ENCODE measurements at places on chromosomes 12 and 14. TPM values are rescaled to one million over a fixed set of nuclear protein-coding genes. Genes with fewer than 3 reads are reported as not detected.

Gene RERG
- total RNA-seq: not detected

Gene APPL2
- 42.8 TPM for total RNA-seq

Gene SOX5
- total RNA-seq: not detected

Gene TTC9
- total RNA-seq: 17.2 TPM

Gene ADCY4
- total RNA-seq: 4.4 TPM

- no peak overlapping the region for H3K4me3 ChIP-seq
- no peak overlapping the region for H3K27ac ChIP-seq
- peaks cover 9% of the 10 kb centered on the region for H3K27me3 ChIP-seq
Observed at GRCh38 chr14:20799456-20799891, 3.2 kb downstream of the RNASE1 start.

DNA sequence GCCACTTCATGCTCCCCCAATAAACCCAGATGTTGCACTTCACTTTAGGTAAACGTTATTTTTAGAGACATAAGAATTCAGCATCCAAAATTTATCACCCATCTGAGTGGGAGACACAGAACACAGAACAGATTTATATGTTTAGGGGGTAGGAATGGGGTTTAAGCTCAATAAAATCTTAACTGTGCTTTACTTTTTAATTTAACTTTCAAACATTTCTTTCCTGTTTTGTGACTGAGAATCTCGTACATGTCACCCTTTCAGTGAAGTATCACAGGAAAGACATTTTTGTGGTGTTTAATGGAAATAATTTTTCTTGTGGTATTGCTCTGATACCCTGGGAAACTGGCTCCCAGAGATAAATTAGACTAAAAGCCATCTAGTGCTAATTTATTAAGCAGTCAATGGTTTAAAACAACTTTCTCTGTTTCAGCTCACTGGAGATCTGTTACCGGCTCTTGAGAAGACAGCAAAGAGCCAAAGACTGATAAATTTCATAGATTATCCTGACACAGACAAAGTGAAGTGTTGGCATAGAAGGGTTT, 148.0 kb upstream of the BMP4 start:
- no peaks in the 10 kb centered on the region for H3K4me1 ChIP-seq
- H3K27me3 ChIP-seq: no peaks in the 10 kb centered on the region
- H3K27ac ChIP-seq: no peak overlapping the region
- no peaks in the 10 kb centered on the region for H3K36me3 ChIP-seq
- no peak for DNase-seq
- no peak overlapping the region for H3K4me3 ChIP-seq

- H3K4me3 ChIP-seq: no peak overlapping the region
- H3K27me3 ChIP-seq: peaks cover 33% of the 10 kb centered on the region
- H3K27ac ChIP-seq: no peak overlapping the region
- peaks cover 14% of the 10 kb centered on the region for H3K4me1 ChIP-seq
Observed at GRCh38 chr14:72904840-72905561, 11.1 kb upstream of the DPF3 start.

- peak overlapping the region; percentile 81 for H3K27ac ChIP-seq
- H3K36me3 ChIP-seq: no peaks in the 10 kb centered on the region
- DNase-seq: no peak
Observed at GRCh38 chr14:53218161-53218560, 65.0 kb upstream of the DDHD1 start.

DNA sequence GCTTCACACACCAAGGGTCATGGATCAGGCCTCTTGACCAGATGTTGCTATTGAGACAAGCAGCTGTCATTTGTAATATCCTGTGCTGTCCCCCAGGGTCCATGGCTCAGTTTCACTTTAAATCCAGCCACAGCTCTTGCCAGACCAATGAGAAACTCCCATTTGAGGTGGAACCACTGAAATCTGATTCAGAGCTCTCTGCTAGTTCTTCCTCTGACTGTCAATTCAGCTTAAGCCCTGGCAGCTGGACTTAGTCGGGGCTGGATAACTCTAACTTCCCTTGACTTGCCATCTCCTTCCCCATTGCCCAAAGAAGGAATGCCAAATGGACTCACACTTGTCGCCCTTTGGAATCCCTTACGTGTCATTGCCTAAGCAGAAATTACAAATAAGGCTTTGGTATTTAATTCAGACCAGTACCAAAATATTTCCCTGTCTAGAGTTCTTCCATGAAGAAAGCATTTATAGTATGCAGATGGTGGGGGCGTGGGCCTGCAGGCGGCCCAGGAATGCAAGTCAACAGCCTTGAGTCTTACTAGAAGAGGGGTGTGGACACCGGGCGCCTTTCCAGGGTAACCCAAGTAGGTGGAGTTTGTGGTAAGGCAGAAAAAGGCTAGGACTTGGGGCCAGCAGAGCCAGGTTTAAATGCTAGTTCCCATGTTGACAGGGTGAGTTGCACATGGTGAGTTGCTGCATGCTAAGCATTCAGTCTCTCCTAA, 96.9 kb upstream of the TMPO start:
- no peaks in the 10 kb centered on the region for H3K4me1 ChIP-seq
- no peak overlapping the region for H3K4me3 ChIP-seq
- no peak overlapping the region for H3K27ac ChIP-seq
- no peak for DNase-seq
- no peaks in the 10 kb centered on the region for H3K36me3 ChIP-seq

- no peak for DNase-seq
- H3K4me1 ChIP-seq: no peaks in the 10 kb centered on the region
- H3K27ac ChIP-seq: no peak overlapping the region
- no peaks in the 10 kb centered on the region for H3K27me3 ChIP-seq
Observed at GRCh38 chr12:117603316-117604113, 242.1 kb upstream of the NOS1 start.

GRCh38 chr12:28569698-28570411, 379.6 kb downstream of the CCDC91 start:
- no peaks in the 10 kb centered on the region for H3K36me3 ChIP-seq
- no peaks in the 10 kb centered on the region for H3K4me1 ChIP-seq
- H3K4me3 ChIP-seq: no peak overlapping the region
- DNase-seq: no peak
- no peaks in the 10 kb centered on the region for H3K27me3 ChIP-seq

GRCh38 chr14:32656601-32657000, 282.1 kb upstream of the NPAS3 start:
- no peak overlapping the region for H3K27ac ChIP-seq
- no peaks in the 10 kb centered on the region for H3K36me3 ChIP-seq
- H3K4me3 ChIP-seq: no peak overlapping the region
- no peaks in the 10 kb centered on the region for H3K27me3 ChIP-seq

DNA sequence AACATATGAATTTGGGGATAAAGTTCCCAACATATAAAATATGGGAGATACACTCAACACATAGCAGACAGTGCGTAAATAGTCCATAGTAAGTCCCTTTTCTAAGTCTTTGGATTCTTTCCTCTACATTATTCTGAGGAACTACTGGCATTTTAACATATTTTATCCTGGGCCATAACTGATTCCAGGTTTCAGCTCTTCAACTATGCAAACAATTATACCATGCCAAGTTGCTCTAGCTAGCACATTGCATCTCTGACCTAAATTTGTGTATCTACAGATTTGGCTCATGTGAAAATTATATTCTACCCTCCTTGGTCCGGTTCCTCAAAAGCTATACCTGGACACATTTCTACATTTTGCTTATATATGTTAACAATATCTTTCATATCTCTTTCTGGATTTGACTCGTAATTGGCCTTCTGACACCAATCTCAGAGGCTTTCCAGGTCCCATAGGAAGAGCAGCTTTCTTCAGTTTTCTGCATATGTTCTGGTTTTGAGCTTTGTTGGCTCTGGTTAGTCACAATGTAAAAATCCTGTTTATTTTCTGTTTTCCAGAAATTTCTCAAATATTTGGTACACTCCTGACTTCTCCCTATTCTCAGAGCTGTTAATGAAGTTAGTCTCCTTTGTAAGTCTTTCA, 305.4 kb downstream of the BMP4 start:
- no peaks in the 10 kb centered on the region for H3K27me3 ChIP-seq
- H3K4me3 ChIP-seq: no peak overlapping the region
- H3K27ac ChIP-seq: no peak overlapping the region
- H3K4me1 ChIP-seq: no peaks in the 10 kb centered on the region
- H3K36me3 ChIP-seq: no peaks in the 10 kb centered on the region

- peaks cover under 1% of the 10 kb centered on the region for H3K27me3 ChIP-seq
- no peak overlapping the region for H3K27ac ChIP-seq
- peaks cover 3% of the 10 kb centered on the region for H3K36me3 ChIP-seq
- H3K4me1 ChIP-seq: peaks cover 9% of the 10 kb centered on the region
Observed at GRCh38 chr12:89082370-89082753, 269.9 kb downstream of the DUSP6 start.

- H3K36me3 ChIP-seq: peaks cover 10% of the 10 kb centered on the region
- H3K4me1 ChIP-seq: no peaks in the 10 kb centered on the region
- H3K27ac ChIP-seq: no peak overlapping the region
Observed at GRCh38 chr12:124347805-124348658, 53.1 kb downstream of the RFLNA start.

GRCh38 chr14:39768589-39768988, 336.4 kb upstream of the FBXO33 start:
- no peaks in the 10 kb centered on the region for H3K4me1 ChIP-seq
- no peaks in the 10 kb centered on the region for H3K36me3 ChIP-seq
- peaks cover 4% of the 10 kb centered on the region for H3K27me3 ChIP-seq
- no peak for DNase-seq
- no peak overlapping the region for H3K27ac ChIP-seq
- no peak overlapping the region for H3K4me3 ChIP-seq

- H3K4me3 ChIP-seq: no peak overlapping the region
- H3K27ac ChIP-seq: no peak overlapping the region
- no peak for DNase-seq
- peaks cover 1% of the 10 kb centered on the region for H3K4me1 ChIP-seq
Observed at GRCh38 chr12:68252077-68252476, 1.3 kb downstream of the IL22 start.

DNA sequence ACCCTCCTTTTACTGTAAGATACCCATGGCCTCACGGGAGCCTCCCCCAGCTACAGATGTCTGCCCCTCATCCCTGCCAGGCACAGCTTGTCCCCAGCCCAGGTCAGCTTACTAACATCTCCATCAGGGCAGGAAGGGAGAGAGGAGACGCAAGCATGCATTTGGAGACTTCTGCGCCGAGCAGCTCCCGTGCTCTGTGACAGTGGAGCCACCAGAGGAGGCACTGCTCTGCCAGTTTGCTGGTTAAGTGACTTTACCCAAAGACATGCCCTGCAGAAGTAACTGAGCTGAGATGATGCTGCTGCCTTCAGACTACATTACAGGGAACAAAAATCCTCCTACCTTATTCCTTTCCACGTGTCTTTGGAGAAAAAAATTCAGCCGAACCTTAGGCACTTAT, 133.4 kb downstream of the ESRRB start:
- peaks cover 11% of the 10 kb centered on the region for H3K27me3 ChIP-seq
- no peak for DNase-seq
- H3K36me3 ChIP-seq: no peaks in the 10 kb centered on the region
- no peak overlapping the region for H3K4me3 ChIP-seq
- no peaks in the 10 kb centered on the region for H3K4me1 ChIP-seq

GRCh38 chr12:89863493-89863938, 154.9 kb upstream of the ATP2B1 start:
- peak overlapping the region; percentile 79 for H3K4me3 ChIP-seq
- H3K27me3 ChIP-seq: no peaks in the 10 kb centered on the region
- peak; percentile 33 for DNase-seq
- H3K36me3 ChIP-seq: peaks cover 16% of the 10 kb centered on the region

All from activated naive CD8-positive, alpha-beta T cell treated with anti-CD3 and anti-CD28 coated beads, Interleukin-2, amount 10 ng/mL, durations not matched to agents 7 days and 5 days (primary cell).